ENCODE measurements at places on chromosomes 11 and 22.

DNA sequence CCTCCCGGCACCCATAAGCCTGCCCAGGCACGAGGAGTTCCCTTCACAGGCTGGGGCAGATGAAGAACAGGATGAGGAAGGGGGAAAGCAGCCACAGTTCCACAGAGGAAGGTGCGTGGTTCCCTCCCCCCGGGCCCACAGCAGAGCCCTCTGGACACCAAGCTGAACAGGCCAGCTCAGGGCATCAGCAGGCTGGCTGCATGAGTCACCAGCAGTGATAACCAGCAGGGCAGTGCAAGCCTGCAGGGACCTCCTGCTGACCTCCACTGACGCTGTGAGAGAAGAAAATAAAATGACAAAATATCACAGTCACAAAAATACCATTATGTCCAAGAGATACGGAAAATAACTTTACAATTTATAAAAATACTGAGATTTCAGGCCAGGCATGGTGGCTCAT lies 11.5 kb downstream of the RTL6 start:
- no peak for DNase-seq

DNA sequence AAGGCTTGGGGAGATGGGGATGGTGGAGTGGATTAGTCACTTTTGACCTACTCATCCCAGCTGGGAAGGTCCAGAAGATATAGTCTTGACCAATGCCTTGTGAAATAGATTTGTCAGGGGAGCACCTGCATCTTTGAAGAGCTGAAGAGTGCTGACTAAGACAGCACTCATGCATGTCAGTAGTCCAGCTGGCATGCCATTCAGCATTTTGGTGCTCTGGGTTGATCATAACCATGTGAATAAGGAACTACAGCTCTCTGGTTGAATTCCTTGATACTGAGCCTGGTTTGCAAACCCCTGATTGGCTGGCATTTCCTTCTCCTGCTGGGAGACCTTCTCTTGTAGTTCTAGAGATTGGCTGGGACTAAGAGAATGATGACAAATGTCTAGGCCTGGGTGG lies 106.8 kb upstream of the ALX4 start:
- no peak for DNase-seq

GRCh38 chr11:114251815-114252337 lies 44.3 kb upstream of the NNMT start:
- no peak for DNase-seq

DNA sequence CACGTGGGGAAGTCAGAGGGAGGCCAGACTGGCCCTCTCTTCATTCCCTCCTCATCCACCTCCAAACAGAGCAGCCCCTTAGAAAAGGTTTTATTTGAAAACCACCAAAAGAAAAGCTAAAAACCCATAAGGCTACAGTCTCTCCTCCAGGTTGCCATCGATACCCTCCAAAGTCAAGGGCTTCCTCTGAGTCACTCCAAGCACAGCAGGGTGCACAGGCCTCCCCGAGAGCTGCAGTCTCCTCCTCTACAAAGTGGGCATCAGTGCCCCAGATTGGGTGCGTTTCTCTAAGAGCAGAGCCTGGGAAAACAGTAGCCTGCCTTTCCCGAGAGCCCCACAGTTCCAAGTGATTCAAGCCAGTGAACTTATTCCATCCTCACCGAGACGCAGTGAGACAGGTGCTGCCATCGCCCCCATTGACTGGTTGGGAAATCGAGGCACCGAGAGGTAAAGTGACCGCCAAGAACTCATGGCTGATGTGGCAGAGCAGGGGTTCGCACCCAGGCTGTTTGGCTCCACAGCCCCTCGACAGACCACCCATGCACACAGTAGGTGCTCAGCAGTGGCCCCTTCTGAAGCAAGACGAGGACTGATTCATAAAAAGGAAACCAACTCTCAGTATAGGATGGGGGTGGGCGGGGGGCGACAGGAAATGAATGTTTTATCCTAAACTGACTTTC lies 91.7 kb upstream of the SHISAL1 start:
- no peak for DNase-seq

DNA sequence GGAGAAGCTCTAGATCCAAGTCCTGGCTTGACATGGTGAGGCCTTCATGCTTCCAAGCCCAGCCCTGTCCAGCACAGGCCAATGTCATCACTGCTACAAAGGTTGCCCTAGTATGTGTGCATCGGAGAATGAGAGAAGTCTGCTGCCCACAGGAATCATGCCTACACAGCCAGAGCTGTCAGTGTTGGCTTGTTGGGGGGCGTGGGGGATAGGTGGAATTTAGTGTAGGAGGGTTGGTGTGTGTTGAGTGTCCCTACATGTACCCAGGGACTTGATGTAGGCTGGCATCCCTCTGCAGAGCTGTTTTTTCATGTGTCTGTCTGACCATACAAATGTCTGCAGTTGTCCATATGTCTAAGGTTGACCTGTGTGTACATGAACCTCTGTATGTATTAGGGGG lies 37.6 kb downstream of the SLC22A12 start:
- DNase-seq = no peak

DNA sequence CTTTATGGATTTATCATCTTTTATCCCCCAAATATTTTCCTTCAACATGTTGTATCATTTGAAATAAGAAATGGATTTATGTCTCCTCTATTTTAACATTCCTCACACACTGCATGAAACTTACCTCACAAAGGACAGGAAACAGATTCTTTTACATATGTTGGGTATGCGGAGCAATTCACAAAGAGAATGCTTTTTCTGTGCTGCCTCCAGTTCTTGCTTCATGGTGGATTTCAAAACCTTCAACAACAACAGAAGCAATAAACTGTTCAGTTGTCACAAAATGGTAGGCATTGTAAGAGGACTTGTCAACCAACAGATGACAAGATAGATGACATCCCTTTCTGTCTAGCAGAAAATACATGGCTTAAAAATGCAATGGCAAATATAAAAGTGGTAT lies 36.5 kb upstream of the SLC22A24 start:
- DNase-seq = no peak

DNA sequence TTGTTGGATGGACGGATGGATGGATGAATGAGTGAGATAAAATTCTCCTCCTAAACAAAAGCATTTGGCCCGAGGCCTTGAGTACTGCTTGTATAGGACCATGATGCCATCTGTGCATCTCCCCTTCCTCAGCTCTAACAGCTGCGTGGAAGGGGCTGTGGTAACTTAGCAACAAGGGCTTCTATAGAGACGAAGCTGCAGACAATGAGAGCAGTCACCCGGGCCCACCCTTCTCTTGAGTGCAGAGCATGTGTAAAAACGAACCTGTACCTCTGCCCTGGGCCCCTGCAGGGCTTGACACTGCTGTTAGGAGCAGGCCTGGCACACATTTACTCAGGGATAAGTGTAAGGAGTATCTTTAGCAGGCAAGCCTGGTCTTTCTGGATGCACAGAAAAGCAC lies 391.5 kb downstream of the CADM1 start:
- DNase-seq = no peak

- DNase-seq = no peak
Observed at GRCh38 chr11:12185914-12186313, 75.5 kb downstream of the MICAL2 start.

- DNase-seq = no peak
Observed at GRCh38 chr11:882596-882995, 28.0 kb downstream of the CHID1 start.

- no peak for DNase-seq
Observed at GRCh38 chr11:121299417-121299816, 6.8 kb downstream of the SC5D start.

GRCh38 chr11:9629064-9629463 lies 34.8 kb upstream of the SWAP70 start:
- DNase-seq = no peak

- DNase-seq = no peak
Observed at GRCh38 chr11:78214331-78215194, 25.8 kb downstream of the USP35 start.

GRCh38 chr11:22461626-22462025 lies 123.4 kb downstream of the SLC17A6 start:
- no peak for DNase-seq

DNA sequence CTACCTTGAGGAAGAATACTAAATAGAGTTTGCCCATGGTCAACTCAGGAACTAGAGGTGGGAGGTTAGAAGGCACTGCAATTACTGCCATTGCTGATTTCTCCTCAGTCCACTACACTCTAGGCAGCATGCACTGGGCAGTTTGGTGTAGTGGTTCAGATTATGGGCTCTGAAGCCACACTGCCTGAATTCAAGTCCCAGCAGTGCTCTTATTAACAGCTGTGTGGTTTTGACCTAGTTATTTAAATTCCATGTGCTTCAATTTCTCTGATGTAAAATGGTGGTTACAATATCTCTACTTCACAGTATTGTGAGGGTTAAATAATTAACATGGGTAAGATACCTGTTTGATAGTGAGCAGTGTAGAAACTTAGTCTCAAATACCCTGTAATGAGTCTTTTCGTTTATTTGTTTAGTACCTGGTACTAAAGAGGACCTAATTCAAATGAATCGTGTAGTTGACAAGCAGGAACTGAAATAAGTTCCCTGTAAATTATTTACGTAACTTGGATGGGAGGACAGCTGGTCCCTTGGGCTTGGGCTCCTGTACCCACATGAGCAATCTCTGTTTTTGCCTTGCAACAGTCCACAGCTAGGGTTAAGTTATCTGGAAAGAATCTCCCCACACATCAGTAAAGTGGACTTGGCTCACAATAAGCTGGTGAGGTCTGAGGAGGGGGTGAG lies 17.8 kb downstream of the PRR5L start:
- DNase-seq = peak; percentile 19

DNA sequence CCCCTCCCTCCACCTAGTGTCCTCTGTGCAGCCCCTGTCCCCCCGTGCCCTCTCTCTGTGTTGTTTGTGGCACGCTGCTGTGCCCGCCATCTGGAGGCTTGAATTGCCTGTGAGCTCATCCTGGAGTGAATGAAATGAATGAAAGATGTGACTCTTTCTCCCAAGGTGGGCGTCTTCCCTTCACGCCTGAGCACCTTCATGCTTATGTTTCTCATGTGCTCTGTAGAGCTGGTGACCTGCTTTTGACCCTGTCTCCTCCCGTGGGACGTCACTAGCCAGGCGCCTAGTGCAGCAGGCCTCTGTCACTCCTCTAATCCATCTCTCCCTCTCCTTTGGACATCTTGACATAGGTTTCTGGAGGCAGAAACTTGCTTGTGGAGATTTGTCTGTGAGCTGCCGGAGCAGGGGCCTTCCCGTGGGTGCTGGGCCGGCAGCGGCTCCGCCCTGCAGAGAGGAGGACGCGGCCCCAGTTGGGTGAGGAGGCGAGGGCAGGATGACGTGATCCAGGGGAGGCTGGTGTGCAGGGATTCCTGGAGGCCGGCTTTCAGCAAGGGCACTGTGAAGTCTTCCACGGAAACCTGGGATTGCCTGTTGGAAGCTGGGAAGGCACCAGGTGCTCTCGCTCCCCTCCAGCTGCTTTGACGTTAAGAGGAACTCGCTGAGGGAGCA lies 40.6 kb downstream of the MUC6 start:
- DNase-seq = no peak

DNA sequence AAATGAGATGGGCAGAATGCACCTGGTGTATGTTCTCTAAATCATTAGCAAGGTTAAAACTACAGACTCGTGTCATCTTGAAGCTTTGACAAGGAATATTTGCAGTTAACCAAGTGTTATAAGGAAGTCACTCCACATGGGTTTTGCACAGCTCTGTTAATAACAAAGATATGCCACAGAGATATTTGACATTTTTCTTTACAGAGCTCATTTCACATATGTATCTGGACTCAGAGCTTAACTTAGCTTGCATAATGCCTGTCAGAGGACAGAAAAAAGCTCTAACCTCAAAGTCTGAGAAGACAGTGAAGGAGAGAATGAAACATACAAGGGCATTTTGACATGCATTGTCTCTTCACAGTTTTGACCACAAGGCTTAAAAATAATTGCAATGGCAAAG lies 105.5 kb downstream of the C11orf87 start:
- DNase-seq = no peak

GRCh38 chr11:126926376-126926791 lies 74.2 kb downstream of the KIRREL3 start:
- DNase-seq = no peak

DNA sequence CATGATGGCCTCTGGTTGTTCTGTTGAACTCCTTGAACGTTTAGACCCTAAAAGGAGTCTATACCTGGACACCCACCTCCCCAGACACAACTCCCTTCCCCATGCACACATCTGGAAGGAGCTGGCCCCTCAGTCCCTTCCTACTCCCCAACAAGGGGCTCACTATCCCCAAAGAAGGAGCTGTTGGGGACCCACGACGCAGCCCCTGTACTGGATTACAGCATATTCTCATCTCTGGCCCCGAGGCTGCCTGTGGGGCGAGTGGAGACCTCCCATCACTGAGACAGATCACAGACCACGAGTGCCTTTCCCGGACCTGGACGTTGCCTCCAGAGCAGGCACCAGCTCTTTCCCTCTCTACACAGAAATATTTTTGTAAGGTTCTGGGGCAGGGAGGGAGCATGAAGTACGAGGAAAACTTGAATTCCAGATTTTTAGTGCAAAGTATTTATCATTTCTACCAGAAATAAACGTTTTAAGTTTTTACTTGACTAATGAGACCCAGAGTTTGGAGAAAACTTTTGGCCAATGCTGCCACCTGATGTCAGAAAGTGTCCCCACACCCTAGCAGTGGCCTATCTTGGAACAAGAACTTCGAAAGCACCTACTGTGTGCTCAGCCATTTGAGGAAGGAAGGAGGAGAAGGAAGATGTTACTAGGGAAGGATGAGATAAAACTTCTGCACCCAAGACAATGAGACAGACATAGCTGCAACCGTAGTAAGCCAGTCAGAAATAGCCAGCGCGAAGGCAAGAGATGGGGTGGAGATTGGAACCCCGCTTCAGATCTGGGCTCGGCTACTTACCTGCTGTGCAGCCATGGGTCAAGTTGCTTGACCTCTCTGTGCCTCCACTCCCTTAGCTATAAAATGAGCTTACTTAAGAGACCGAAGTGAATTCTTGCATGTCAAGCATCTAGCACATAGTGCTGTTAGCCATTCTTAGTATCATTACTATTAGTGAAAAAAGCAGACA lies 10.2 kb upstream of the POU2F3 start:
- DNase-seq = no peak

DNA sequence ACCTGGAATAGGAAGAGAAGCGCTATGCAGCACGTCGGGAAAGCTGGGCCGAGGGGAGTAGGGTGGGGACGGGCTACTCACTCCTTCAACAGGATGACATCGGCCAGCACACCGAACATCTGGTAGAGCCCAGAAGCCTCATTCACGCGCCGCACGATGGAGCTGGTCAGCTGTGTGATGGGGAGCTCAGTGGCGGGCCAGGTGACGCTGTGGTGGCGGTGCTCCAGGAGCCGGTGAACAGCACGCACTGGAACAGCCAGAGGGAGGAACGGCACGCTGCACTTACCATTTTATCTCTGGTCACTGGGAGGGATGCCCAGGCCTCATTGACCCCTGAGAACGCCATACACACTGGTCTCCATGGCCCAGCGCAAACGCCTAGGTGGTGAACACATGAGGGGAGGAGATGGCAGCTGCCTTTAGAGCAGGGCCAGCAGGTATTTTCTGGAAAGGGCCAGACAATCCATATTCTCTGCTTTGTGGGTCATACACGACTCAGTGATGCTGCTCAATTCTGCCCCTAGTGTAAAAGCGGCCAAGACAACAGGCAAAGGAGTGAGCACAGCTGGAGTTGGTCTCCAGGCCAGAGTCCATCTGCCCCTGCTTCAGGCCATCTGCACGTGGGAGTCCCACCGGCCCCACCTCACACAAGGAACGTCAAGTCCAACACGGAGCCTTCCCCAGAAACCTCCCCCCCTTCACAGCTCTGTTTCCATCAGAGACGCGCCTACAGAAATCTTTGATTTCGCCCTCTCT lies 8.8 kb downstream of the FOXRED2 start:
- DNase-seq = no peak

GRCh38 chr22:46609724-46610201 lies 10.4 kb upstream of the GRAMD4 start:
- no peak for DNase-seq
